ENCODE measurements at places on chromosomes 3 and 15.

DNA sequence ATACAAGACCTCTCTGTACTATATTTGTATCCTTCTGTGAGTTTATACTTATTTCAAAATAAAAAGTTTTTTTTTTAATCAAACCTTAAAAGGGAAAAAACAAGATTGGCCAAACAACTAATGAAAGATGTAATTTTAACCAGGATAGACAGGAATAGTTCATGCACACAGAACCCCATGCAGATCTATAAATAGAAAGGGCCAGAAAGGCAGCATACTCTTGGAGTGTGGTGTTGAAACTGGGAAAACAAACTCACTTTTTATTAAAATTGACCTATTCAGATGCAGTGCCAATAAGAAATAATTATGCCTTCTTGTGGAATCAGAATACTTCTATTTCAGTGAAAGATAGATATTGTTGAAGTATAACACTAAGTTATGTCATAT is 204.6 kb downstream of the PLCL2 start:
- no peak for DNase-seq

- no peak for DNase-seq
These were observed 5.5 kb upstream of the VGLL3 start for GRCh38 chr3:86996261-86996955.

- DNase-seq: peak; percentile 61
These were observed 309.6 kb downstream of the TUSC7 start for GRCh38 chr3:117019082-117019713.

DNA sequence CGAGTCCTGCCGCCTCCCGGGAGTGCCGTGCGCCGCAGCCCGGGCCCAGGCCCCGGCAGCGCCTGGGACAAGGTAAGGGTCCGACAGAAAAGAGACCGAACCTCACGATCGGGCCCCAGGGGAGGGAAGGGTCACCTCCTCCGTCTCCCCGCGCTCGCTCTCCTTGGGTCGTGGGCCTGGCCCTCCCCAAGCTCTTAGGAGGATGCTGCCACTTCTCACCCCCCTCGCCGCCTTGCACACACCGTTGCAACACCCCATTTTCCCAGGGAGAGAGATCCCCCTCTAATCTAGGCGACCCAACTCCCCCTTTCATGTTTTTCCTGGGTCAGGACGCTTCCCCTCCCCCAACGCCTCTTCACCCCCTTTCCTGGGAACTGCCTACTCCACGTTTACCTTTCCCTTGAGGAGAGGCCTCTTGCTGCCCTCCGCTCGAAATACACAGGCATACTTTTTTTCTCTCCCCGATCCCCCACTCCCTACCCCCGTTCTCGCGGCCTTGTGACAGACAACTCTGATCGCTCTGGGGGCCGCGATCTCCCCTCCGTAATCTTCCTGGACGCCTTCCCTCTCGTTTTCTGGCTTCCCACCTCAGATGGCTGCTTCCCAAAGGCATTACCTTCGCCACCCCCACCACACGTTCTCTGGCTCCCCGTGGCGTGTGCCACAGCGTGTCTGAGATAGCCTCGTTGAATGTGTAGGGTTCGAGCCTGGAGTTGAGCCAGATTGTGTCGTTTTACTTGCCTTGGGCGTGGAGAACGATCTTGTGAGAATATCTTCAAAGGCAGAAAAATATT is 688 bp downstream of the SETD5 start:
- DNase-seq: peak; percentile 33

- no peak for DNase-seq
These were observed 61.1 kb upstream of the UNC13C start for GRCh38 chr15:53917109-53917508.

Measured in ACHN (cell line).